Femur (tissue), 1 donor: ENCODE measurements at places on chromosomes 7 and 10.

GRCh38 chr10:84214612-84215235 lies 10.6 kb downstream of the LRIT2 start:
- DNase-seq = no peak

DNA sequence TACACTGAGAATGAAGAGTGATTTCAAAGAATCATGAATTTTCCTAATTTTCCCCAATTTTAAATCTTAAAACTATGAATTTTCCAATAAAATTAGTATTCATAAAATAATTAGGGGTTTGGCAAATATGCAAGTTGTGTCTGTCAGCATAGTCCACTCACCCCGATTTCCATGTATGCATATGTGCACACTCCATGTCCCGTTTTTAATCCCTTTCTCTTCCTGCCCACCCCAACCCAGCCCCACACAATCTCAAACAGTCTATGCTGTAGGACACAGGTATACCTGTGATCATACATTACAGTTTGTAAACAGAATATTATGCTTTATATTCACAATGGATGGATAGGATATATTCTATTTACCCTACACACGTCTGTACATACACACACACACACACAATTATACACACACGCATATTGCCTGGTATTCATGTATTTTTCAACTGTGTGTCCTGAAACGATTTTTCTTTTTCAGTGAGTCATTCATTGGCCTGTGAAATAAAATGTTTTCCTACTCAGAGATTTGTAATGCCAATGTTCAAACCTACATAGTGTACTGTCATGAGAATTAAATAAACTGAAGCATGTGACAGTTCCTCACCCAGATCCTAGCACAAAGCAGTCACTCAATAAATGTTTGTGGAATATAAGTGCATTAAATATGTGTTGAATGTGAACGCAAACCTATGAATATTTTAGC lies 144.3 kb downstream of the PDE1C start:
- no peak for DNase-seq

GRCh38 chr7:28165961-28166955 lies 14.3 kb downstream of the JAZF1 start:
- DNase-seq = no peak

- DNase-seq = no peak
These were observed 122.6 kb downstream of the ST7 start for GRCh38 chr7:117075934-117076333.

DNA sequence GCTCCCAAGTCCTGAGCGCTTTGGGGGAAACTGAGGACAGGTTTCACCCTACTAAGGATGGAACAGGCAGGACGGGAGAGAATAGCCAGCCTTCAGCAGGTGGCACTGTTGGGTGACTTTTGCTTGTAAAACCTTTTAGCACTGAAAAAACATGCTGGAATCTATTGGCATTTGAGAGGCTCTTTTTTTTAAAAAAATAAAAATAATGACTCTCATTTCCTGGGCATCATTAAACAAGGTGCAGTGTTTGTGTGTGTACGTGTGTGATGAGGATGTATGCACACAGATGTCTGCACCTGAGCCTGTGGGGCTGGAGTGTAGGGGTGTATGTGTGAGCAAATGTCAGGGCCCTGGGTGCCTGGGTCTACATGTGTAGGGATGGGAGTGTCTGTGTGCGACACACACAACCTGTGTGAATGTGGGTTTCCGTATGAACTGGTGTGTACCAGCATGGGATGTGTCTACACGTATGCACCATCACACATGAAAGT lies 177.9 kb downstream of the RPS24 start:
- peak; percentile 67 for DNase-seq

GRCh38 chr10:28594406-28594805 lies 61.5 kb downstream of the WAC start:
- DNase-seq = no peak

DNA sequence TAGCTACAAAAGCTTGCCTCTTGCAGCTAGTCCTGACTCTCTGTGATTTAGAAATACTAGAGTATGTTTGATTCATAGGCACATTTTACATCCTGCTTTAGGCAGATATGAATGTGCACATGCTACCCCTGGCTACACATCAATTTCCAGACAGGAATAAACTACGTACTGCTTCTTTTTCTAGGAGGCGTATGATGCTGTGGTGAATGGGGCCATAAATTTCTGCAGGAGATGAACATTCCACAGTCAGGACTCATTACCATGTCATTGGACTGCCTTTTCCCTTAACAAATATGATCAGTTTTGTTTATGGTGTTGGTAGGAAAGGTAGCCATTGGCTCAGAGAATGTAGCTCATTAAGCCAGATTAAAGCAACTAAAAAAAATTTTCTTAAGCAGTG lies 50.1 kb upstream of the IFRD1 start:
- DNase-seq = no peak

- no peak for DNase-seq
These were observed 157.9 kb downstream of the ELMO1 start for GRCh38 chr7:37290731-37291130.

DNA sequence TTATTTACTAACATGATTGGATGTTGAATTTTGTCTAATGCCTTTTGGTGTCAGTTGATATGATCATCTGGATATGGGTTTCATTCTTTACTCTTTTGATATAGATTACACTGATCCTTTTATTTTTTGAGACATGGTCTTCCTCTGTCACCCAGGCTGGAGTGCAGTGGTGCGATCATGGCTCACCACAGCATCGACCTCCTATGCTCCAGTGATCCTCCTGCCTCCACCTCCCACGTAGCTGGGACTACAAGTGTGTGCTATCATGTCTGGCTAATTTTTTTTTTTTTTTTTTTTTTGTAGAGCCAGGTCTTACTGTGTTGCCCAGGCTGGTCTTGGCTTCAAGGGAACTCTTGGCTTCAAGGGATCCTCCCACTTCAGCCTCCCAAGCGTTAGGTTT lies 27.1 kb downstream of the BMS1 start:
- no peak for DNase-seq

DNA sequence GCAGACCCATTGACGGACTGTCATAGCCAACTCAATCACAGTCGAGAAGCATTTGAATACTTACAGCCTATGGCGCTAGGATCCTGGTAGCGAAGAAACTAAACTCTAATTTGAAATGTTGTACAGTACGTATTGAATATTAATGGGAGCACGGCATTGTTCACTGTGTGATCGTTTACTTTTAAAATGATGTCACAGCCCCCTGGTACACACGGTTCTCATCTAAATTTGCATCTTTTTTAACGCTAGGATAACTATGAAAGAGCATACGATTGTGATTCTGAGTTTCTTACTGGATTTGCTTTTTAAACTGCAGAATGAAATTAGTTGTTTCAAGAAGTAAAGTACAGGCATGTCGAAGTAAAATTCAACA lies 895 bp upstream of the NAPEPLD start:
- no peak for DNase-seq

- no peak for DNase-seq
These were observed 220.1 kb downstream of the TNS3 start for GRCh38 chr7:47361746-47362215.

DNA sequence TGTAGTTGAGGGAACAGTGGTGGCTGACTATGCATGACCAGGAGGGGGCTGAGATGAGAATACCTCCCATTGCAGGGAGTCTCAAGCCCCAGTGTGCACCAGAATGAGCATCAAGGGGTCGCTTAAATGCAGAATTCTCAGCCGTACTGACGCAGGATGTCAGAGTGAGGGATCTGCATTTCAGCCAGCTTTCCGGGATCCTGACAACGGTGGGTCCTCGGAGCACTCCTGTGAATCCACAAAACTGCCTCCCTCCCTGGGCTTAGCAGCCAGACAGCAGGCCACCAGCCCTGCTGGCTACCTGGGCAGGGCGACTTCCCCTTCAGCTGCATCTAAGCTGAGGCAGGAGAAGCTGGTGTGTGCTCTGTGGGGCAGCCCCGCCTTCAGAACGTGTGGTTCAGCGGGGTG lies 21.8 kb upstream of the LOXL4 start:
- DNase-seq = no peak

GRCh38 chr10:78595269-78595619 lies 473.5 kb upstream of the ZMIZ1 start:
- no peak for DNase-seq

DNA sequence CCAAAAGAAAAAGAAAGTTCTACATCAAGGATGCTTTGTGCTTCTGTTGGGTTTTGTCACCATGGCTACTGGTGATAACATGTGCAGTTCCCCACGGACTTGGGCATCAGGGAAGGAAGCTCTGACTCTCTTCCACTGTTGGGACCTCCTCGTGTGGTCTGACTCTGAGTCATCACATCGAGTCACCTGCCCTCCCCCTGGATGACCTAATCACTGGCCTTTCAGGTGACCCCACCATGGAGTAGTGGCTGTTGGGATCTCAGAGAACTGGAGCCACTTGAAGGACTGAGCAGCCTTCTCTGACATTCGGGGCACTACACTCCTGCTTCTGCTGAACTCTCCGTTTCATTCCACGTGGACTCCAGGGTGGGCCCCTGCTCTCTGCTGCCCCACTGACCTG lies 60.8 kb upstream of the DOCK1 start:
- DNase-seq = no peak

GRCh38 chr10:93501650-93502049 lies 5.2 kb downstream of the CEP55 start:
- no peak for DNase-seq

DNA sequence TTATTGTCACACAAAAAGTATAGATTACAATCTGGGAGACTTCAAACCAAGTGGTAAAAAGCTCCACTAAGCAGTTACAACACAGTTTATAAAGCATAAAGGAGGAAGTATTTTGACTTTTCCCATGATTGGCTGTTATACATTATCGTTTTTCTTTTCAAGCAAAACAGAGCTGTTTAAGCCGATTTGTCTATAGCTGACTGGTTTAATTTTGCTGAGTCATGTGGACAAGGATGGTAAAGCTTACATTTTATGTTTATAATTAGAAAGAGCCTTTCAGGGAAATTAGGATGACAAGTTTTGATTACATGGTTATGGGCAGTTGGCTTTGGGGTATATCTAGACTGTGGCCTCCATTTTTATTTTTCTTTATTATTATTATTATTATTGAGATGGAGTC lies 152.5 kb upstream of the STK17A start:
- DNase-seq = no peak

- DNase-seq = no peak
These were observed 3.5 kb upstream of the CALML5 start for GRCh38 chr10:5502571-5503476.

DNA sequence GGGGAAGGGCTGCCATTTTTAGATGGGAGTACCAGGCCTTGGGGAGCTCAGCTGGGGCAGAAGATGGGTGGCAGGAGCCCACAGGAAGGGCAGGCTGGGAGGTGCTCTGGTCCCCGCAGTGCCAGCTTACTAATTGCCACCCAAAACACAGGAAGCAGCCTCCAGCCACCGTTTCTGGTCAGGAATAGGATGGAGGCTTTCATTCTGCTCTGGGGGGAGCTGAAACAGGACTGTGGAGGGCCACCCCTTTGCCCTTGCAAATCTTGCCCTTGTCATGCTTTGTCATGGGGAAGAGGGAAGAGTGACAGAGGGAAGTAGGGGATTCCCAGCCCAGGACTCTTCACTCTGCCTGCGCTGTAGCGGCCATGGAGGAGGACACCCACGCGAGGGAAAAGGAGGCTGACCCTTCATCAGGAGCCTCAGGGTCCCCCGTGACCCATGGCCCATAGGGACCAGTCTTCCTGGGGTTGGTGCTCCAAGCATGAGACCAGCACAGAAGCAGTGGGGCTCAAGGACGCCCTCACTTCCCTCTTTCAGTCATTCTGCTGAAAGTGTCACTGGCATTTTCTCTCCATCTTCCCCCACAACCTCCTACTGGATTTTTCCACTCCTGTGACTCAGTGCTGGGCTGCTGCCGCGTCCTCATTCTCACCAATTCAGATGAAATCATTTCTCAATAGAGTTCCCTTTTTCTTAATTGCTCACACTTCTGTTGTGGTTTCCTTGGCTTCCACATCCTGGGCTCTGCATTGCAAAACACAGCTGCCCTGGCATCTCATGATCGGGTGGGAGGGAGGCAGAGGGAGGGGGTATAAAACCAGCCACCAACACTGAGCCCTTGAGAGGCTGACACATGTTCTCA lies 61.9 kb downstream of the MKI67 start:
- DNase-seq = peak; percentile 77

DNA sequence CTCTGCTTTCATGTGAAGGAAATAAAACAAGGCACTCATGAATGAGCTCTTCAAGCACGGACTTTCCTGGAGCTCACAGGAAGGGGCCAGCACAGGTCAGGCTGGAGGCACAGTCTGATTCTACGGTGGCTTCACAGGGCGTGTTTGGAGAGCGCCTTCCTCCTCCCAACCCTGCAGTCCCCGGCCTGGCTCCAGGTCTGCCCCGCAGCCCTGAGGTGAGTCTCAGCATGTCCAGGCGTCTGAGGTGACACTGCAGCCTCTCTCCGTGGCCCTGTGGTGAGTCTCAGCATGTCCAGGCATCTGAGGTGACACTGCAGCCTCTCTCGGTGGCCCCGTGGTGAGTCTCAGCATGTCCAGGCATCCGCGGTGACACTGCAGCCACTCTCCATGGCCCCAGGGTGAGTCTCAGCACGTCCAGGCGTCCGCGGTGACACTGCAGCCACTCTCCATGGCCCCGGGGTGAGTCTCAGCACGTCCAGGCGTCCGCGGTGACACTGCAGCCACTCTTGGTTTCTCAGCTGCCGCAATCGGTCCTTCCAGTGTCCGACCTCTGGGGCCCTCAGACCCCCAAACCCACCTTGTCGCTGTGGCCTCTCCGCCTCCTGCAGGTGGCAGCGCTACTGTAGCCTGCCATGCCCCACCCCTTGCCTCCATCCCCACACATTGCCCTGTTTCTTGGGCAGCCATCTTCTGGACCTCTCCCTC lies 381.7 kb downstream of the DNAJB6 start:
- no peak for DNase-seq

GRCh38 chr7:6323967-6324701 lies 51.7 kb upstream of the CYTH3 start:
- no peak for DNase-seq
